GM23248 (cell line): ENCODE measurements at places on chromosomes 3 and 15.

- DNase-seq: no peak
Observed at GRCh38 chr3:51908026-51908425, 4.9 kb upstream of the IQCF1 start.

GRCh38 chr3:56879436-56880215 is 77.9 kb upstream of the ARHGEF3 start:
- peak; percentile 82 for DNase-seq

- no peak for DNase-seq
Observed at GRCh38 chr15:78450285-78450858, 12.4 kb downstream of the IREB2 start.

DNA sequence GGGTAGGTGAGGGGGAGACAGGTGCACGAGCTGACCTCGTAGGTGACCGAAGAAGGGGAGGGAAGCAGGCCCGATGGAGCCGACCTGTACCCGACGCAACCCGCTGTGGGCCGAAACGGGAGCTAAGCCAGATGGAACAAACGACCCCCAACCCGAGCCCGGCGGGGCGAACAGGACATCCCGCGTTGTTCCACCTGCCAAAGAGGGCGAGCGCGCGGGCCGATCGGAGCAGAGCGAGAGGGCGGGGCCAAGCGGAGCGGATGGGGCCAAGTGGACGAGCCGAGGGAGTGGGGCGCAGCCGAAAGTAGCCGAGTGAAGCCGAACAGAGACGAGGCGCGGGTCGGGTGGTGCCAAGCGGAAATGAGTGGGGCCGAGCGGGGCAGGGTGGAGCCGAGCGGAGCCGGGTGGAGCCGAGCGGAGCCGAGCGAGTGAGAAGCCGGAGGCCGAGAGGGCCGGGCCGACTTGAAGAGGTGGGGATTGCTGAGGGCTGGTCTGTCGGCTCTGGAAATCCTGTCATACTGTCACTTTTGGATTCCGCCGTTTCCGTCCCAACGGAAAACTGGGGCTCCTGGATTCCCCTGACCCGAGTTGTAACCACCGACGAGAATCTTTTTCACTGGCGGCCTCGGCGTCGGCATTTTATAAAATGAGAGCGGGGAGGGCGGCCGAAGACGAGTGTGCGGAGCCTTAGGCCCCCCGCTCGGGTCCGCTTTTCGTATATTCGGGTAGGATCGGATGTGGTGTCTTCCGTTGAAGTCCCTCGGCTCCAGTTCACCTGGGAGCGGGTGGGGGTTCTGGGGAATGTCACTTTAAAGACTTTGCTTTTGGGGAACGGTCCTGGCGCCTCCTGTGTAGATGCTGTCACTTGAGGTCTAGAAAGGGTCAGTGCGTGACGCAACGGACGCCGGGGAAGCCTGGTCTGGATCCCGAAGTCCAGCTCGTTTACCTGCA is 15.6 kb upstream of the WNT7A start:
- DNase-seq: peak; percentile 98

DNA sequence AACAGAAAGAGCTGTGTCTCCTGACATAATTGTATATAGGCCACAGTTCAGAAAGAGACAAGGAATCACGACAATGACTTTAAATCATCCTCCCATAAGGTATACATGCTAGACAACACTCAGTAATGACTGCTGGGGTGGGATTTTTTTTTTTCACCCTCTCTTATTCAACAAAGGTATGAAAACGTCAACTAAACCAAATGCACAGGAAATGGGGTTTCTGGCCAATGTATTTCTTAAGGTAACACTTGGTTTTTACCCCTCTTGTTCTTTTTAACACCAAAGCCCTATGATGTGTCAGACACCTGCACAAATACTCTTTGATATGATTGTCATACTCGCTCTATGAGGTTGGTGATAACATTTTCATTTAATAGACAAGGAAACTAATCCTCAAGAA is 78.3 kb downstream of the MCF2L2 start:
- DNase-seq: no peak

GRCh38 chr3:17234382-17234781 is 349.6 kb downstream of the PLCL2 start:
- DNase-seq: no peak

- no peak for DNase-seq
Observed at GRCh38 chr3:113057117-113057516, 66.3 kb downstream of the GTPBP8 start.

DNA sequence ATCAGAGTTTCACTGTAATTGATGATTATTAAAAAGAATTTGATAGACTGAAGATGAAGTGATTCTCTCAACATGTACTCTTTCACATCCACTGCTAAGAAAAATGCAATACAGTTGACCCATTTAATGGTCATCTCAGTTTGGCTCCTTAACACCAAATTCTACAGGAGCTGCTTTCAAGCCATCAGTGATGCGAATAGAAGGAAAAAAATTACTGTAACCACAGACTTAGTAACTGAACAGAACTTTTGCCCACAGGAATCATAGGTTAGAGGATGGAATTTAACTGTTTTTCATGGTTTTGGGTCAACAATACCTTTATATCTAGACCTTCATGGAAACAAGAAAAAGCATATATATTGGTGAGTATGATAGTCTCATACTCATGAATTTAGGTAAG is 633.5 kb downstream of the CADM2 start:
- no peak for DNase-seq
